Stimulated activated CD4-positive, alpha-beta T cell treated with anti-CD3 and anti-CD28 coated beads, Interleukin-15, amount 100 ng/mL, for 1 hour (primary cell): ENCODE measurements at places on chromosomes 7 and 10.

DNA sequence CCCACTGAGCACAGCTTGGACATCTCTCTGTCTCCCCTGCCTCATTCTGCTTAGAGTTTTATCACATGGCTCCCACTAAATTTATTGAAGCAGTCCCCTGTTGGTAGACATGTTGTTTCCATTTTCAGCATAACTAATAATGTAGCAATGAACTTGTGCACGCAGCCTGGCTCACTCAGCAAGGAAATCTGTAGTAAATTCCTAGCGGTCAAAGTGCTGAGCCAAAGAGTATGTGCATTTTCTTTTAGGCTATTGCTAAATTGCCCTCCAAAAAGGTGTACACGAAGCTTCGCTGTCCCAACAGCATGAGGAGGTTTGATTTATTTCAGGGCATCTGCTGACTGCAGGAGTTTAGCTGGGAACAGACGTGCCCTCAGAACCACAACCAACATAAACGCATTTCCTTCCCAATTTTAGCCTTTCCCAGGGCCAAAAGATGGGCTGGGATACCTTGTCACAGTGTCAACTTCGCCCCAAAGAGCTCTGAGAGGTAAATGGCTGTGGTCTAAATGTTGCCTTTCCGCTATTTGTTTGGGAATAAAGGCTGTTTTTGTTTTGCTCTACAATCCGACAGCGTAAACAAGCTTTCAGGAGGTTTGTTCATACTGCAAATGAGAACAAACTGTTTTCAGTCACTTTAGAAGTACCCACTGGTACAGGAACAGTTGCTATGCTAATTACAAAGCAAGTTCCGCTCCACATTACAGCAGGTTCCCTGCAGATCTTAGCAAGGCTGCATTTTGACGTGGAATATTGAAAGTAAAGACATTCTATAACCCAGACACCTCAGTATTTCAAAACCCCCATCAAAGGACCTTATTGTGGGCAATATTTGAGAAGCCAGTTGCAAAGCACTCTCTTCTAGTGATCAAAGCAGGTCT is 16.8 kb downstream of the VSIR start:
- no peak for DNase-seq

DNA sequence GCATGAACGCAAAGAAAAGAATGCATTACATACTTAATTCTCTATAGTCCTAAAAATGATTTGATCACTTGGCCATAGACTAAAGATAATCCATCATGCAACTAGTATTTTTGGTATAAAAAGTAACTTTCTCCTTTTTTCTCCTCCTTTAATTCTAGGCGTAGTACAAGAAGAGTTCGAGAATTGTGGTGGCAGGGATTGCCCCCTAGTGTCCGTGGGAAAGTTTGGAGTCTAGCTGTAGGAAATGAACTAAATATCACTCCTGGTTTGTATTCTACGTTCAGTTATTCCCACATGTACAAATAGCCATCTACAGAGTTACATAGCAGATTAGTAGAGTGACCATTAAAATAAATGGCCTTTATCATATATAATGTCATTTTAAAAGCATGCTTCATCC is 45.5 kb upstream of the HELLS start:
- DNase-seq = no peak

- DNase-seq = no peak
Measured at GRCh38 chr10:82625512-82626189, 750.7 kb downstream of the NRG3 start.

- DNase-seq = no peak
Measured at GRCh38 chr7:121385800-121386179, 10.3 kb downstream of the FAM3C start.

- DNase-seq = no peak
Measured at GRCh38 chr7:47186316-47186715, 395.6 kb downstream of the TNS3 start.

GRCh38 chr7:77536017-77536412 is 1.1 kb upstream of the PTPN12 start:
- no peak for DNase-seq

GRCh38 chr7:47982610-47983009 is 3.2 kb upstream of the HUS1 start:
- DNase-seq = no peak

DNA sequence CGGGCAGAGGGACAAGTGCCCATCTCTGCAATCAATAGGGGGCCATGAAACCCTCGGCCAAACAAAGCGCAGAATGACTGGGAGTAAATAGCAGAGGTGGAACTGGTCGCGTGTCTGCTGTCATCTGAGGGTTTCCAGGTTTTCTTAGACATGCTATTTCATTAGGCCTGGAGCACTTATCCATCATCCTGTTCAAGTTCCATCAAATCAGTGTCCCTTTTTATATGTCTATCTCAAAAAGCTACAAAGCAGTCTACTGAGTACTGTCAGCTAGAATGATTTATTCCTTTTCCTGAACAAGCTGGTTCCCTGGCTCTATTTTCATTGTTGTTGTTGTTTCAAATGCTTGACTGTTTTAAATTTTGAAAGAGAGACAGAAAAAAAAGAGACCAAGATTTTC is 590.5 kb downstream of the PARD3 start:
- DNase-seq = no peak

DNA sequence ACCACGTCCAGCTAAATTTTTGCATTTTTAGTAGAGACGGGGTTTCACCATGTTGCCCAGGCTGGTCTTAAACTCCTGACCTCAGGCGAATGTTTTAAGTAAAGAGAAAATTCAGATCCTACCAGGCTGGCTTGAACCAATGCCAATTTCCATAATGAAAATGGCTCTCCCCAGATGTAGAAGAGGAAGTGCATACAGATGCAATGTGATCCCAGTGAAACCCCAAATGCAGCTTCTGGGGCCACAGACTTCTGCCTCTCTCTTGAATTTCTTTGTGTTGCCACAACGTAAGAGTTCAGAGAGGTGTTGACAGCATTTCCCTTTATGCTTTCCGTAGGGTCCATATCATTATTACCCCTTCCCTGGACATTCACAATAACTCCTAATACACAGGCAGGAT is 29.6 kb upstream of the GOT1 start:
- no peak for DNase-seq

GRCh38 chr10:20885678-20886077 is 11.4 kb downstream of the NEBL start:
- no peak for DNase-seq
